Amniotic stem cell (primary cell): ENCODE measurements at places on chromosomes 3 and 15.

DNA sequence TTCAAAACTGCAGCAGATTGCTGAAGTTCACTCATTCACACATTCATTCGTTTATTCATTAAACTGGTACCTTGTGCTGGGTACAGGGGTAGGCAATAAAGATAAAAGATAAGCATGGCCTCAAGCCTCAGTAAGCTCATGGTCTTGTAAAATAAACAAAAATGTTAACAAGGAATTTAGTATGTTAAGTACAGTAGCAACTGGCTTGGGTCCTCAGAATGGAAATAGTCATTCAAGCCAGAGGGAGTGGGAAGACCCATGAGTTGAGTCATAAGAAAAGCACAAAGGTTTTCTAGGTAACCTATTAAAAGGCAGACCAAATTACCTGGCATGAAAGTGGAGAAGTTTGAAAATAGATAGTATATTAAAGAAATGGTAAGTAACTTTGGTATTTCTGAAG lies 163.3 kb downstream of the CDIN1 start:
- no peak for DNase-seq

GRCh38 chr3:13150624-13151023 lies 77.4 kb upstream of the IQSEC1 start:
- DNase-seq, result no peak

GRCh38 chr3:45606991-45607712 lies 12.6 kb downstream of the LIMD1 start:
- DNase-seq, result no peak

GRCh38 chr3:10700821-10701220 lies 115.2 kb upstream of the SLC6A11 start:
- DNase-seq, result no peak

- DNase-seq, result no peak
Observed at GRCh38 chr3:46056686-46057085, 29.4 kb upstream of the XCR1 start.

GRCh38 chr15:29289173-29289572 lies 19.6 kb upstream of the NSMCE3 start:
- no peak for DNase-seq

- no peak for DNase-seq
Observed at GRCh38 chr3:189132839-189133238, 38.9 kb upstream of the TPRG1 start.

DNA sequence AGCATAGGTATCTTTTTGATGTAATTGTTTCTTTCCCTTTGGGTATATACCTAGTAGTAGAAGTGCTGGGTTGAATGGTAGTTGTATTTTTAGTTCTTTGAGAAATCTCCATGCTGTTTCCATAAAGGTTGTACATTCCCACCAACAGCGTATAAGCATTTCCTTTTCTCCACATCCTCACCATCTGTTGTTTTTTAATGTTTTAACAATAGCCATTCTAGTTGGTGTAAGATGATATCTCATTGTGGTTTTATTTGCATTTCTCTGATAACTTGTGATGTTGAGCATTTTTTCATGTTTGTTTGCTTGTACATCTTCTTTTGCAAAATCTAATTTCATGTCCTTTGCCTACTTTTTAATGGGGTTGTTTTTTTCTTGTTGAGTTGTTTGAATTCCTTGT lies 80.0 kb upstream of the TMC3 start:
- DNase-seq, result no peak
